ENCODE measurements at places on chromosomes 4 and X.

GRCh38 chrX:19566359-19567222 lies 51.3 kb upstream of the MAP3K15 start:
- no peak for DNase-seq

GRCh38 chr4:56551516-56551915 lies 45.9 kb downstream of the ARL9 start:
- DNase-seq, result no peak

DNA sequence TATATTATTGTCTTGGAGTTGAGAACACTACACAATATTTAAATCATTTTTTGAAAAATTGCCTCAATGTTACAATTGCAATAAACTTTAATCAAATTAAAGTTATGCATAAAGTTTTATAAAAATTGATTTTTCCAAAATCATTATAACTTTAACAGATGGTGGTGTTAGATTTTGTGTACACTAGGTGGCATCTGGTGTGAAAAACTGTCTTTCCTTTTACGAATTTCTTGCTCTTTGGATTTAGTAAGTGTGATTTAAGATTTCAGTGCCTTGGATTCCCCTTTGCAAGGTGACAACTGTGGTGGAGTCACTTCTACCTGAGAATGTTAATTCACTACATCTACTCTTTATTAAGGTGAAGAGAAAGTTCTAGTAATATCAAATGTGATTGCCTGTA lies 91.6 kb downstream of the AREG start:
- no peak for DNase-seq

DNA sequence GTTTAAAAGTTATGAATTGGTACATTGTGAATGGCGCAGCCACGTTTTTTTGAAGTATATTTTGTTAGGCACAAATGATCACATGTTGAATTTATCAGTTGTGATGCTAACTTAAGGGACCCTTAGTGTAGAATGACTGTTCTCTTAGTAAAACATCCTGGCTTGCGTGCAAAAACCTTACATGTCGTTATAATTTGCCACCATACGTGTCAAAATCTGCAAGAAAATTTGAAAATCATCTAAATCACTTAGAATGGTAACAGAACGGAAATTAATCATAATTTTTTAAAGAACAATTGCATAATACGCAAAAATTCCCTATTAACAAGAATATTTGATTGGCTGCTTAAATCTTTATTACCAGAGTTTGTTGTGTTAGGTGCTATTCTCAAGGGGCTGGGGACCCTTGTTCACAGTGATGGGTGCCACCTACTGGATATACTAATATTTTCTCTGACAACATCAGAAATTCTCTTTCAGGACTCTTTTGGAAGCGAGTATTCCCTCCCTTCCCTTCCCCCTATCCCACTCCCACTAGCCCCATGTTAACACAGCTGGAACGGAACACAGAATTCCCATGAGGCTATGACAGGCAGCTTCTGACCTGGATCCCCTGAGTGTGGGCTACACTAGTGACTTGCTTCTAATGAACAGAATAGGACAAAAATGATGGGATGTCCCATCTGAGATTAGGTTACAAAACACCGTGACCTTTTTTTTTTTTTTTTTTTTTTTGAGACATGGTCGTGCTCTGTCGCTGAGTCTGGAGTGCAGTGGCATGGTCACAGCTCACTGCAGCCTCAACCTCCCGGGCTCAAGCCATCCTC lies 71.8 kb downstream of the SUPT20HL2 start:
- DNase-seq, result no peak

DNA sequence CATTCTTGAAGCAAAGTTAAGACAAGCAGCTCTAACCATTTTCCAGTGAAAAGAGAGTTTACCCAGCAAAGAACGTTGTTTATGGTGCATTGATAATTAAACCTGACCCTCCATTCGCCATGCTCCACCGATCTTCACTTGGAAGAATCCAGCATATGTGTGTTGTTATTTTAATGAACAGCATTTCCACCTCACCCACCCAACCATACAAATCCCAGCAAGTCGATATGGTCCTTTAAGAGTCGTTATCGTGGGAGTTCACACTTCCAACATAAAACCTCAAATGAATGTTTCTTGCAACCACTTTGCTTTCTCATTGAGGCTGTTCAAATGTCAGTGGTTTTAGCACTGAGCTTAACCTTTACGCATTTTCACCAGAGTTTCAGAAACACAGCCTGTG lies 147.4 kb upstream of the LDB2 start:
- no peak for DNase-seq

- DNase-seq, result no peak
Measured at GRCh38 chrX:100417681-100418080, 7.6 kb upstream of the PCDH19 start.

GRCh38 chr4:96703265-96703664 lies 863.4 kb downstream of the PDHA2 start:
- DNase-seq, result no peak

GRCh38 chr4:181536811-181537434 lies 706.3 kb upstream of the TENM3 start:
- no peak for DNase-seq

DNA sequence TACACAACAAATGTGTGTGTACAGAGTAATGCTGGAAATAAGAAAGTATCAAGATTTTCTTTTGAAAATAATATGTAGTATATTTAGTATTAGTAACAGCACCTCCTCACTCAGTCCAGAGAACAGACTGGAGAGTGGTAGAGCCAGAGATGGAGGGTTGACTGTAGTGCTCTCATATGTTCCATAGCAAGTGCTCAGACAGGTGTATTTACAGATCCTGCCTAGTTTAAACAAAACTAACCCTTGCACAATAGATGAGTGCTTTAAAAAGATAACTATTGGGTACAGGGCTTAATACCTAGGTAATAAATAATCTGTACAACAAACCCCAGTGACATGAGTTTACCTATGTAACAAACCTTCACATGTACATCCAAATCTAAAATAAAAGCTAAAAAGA lies 381.0 kb upstream of the EMCN start:
- DNase-seq, result no peak

DNA sequence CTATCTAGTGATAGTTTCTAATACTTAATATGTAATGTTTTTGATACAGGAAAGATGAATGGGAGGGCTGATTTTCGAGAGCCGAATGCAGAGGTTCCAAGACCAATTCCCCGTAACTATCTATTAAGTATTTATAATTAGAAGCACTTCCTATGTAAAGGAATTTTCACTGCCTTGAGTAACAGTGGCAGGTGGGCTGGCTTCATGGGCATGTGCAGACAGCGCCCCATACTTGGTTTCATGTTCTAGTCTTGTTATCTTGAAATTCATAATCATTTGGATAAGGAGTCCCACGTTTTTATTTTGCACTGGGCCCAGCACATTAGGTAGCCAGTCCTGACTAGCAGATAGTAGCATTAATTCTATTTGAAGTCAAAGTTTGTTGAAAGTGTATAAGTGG lies 1.7 kb downstream of the OCIAD1 start:
- DNase-seq, result no peak

- DNase-seq, result peak; percentile 59
Measured at GRCh38 chr4:36244257-36245082, at the start of gene ARAP2. Gene ARAP2 (minus strand): TSS chr4:36244514. CDS start chr4:36229486, 15,028 bp downstream.

DNA sequence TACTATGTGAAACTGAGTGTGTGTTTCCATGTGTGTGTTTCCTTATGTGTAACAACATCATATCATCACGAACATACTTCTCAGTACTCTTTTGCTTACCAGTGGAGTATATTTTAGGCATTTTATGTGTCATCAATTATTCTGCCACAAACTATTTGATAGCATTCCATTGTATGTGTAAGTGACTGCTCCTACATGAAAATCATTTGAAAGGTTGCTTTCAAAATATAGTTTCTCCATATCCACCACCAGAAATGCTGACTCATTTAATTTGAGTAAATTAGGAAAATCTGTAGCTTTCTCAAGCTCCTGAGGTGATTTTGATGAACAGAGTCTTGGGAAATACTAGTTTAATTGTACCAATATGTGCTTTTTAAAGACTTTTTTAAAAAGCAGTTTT lies 376.2 kb downstream of the PCDH18 start:
- no peak for DNase-seq

- no peak for DNase-seq
Measured at GRCh38 chr4:127586922-127587571, 45.7 kb upstream of the INTU start.

DNA sequence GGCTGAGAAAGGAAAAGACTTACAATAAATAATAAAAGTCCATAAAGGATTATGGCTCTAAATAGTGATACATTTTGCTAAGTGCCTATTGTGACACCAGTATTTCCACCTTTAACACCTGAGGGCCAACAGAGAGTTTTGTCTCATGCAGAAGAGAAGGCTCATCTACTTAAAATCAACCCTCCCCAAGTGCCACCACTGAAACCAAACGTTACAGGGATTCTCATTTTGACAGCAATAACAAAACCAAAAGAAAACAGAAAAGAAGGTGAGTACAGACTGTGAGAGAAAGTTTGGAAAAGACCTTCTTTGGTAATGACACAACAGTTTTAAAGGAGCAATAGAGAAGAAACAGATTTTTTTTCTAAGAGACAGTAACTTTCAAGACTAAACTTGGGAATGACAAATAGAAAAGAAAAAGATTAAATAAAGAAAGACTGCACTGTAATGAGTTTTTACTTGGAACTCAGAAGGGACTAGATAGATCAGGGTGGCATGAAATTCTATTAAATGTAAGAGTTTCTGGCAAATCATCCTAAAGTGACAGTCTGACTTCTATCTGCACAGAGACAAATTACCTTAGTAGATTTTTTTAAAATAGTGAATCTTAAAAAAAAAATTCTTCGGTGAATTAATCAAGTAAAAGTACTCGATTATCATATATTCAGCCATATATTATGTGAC lies 109.7 kb downstream of the ZNF827 start:
- no peak for DNase-seq

GRCh38 chr4:83320548-83320947 lies 14.1 kb downstream of the HPSE start:
- no peak for DNase-seq

DNA sequence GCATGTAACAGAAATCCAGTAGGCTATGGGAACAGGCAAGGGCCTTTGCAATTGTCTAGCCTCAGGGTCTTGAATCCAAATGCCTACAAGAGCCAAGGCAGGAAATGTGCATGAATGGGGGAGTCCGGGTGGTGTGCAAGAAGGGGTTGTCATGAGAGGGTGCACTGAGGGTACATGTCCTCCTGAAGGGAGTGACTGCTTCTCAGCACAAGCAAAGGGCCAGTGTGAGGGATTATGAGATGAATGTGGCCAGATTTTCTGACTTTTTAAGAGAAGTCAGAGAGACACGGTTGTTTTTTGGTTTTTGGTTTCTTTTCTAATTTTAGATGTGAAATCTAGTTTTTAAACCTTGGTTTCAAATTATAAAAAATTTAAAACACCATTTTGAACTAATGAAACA lies 76.5 kb upstream of the LSM6 start:
- no peak for DNase-seq

GRCh38 chrX:39491548-39492297 lies 606.0 kb downstream of the BCOR start:
- DNase-seq, result peak; percentile 10

GRCh38 chrX:37075892-37076595 lies 67.9 kb downstream of the FAM47C start:
- no peak for DNase-seq

DNA sequence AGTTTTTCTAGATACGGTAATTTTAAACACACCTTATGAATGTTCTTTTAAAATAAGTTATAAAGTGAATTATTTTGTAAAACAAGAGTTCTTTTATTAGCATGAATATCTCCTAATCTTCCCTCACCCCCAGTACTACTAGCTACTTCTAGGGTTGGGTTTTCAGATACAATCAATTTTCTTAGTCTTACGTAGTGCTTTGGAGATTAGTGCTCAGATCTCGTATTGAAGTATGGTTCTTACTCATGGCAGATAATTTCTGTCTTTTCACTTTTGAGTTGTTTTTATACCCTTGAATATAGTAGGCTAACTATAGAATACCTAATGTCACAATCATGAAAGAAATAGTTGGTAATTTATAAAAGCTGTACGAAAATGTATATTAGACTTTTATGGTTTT lies 43.2 kb downstream of the CDKL5 start:
- DNase-seq, result no peak

DNA sequence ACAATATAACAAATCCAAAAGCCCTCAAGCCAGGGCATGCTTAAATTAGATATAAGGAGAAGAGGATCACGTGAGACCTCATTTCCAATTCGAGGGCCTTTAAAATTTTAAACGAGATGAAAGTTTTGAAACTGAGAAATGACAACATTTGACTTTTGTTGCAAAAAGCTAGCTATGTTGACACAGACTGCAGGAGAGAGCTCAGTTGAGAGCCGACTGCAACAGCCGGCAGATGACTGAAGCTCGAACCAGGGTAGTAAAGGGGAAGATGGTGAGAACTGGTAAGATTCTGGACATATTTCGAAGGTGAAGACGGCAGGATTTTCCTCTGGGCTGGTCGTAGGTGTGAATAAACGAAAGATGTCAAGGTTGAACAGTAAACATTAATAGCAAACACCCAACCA lies 773 bp downstream of the PRMT9 start:
- DNase-seq, result no peak

- no peak for DNase-seq
Measured at GRCh38 chrX:49761481-49761880, 65.7 kb upstream of the PAGE1 start.

GRCh38 chr4:22019676-22020075 lies 71.1 kb upstream of the KCNIP4 start:
- no peak for DNase-seq

- no peak for DNase-seq
Measured at GRCh38 chr4:47736146-47736545, 101.7 kb downstream of the CORIN start.

DNA sequence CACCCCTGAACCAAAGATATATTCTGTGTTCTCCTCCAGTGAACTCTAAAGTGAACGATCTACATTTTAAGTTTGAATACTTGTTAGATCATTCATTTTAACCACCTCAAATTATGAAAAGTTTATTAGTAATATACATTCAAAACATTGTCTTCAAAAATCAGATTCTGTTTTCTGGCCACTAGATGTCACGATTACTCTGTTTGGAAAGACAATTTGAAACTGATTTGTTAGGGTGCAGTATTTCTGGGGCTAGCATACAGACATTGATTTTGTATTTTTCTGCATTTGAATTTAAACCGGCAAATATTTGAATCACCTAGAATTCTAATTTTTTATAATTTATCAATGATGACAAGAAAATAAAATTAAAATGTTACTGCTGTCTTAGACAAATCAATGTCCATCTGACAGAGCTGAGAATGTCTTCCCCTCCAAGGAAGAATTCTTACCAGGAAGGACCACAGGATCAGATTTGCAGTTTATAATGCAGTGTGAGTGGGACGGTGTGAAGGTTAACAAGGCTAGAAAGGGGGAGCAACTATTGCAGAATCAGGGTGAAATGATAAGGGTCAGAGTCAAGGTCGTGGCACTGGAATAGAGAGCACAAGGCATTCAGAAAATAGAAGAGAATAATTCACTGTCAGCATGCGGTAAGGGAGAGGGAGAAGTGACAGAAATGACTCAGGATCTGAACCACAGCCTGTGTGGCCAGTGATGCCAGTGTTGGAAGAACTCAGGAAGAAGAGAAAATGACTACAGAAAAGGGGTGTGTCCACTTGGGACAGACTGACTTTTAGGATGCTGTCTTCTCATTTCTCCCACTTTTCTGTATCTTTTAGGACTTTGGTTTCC lies 91.6 kb downstream of the ANXA10 start:
- no peak for DNase-seq
